ENCODE measurements at places on chromosomes 6 and 20.

GRCh38 chr6:161636882-161637430 is 363.1 kb upstream of the AGPAT4 start:
- no peak for DNase-seq

- no peak for DNase-seq
Observed at GRCh38 chr20:58072695-58073671, 155.5 kb downstream of the ANKRD60 start.

DNA sequence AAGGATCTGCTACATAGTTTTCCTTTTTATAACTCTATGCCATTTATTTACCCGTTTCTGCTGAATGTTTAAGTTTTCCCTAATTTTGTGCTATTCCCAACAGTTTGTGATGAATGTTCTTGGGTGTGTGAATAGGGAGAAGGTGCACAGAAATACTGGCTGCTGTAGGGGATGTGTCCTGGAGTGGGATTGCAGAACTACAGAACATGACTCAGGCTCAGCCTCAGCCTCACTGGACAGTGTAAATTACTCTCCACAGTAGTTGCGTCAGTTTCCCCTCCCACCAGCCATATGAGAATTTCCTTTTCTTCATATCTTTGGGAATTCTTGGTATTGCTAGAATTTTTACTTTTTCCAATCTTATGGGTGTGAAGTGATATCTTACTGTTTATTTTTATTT is 57.0 kb downstream of the SLX4IP start:
- DNase-seq, result no peak

- DNase-seq, result no peak
Observed at GRCh38 chr6:43240950-43241349, 2.3 kb upstream of the TTBK1 start.

DNA sequence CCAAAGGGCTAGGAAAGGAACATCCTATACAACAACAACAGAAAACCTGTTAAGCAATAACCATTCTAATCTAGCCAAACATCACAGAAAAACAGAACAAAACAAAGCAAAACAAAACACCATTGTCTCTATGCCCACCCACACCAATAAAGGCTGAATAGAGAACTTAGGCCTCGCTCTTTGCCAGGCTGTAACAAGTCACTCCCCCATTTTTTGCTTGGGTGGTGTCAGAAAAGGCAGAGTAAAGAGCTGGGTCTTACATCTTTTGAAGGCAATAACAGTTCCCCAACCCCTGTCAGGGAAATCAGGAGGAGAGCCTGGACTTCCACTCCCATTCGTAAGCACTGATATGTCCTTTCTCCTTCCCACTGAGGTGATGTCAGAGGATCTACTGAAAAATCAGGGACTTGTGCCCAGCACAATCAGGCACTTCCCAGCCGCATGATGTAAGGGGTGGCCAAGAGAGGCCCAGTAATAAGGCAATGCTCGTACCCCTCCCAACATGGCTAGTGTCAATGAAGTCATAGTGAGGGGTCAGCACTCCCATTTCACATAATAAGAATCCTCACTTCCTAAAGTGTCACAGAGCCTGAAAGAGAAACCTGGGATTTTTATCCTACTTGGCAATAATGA is 31.0 kb downstream of the THEMIS start:
- no peak for DNase-seq

DNA sequence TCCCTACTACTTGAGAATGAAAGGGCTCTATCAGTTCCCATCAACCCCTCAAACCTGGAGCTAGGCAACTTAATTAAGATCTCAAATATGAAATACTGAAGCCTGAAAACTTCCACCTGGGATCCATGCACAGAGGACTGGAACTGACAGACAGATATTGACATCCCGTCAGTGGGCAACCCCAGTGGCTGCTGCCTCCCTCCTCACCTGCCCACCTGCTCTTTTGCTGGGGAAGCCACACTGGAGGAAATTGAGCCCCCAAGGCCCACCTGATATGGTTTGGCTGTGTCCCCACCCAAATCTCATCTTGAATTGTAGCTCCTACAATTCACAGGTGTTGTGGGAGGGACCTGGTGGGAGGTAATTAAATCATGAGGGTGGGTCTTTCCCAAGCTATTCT is 192.8 kb downstream of the LRFN2 start:
- no peak for DNase-seq

- peak; percentile 43 for DNase-seq
Observed at GRCh38 chr6:144013486-144013909, 5.4 kb upstream of the PLAGL1 start.

- no peak for DNase-seq
Observed at GRCh38 chr6:105739764-105740163, 336.9 kb upstream of the PREP start.

- no peak for DNase-seq
Observed at GRCh38 chr6:6256886-6257285, 63.6 kb downstream of the F13A1 start.

- no peak for DNase-seq
Observed at GRCh38 chr6:17902974-17903373, 84.5 kb downstream of the KIF13A start.

DNA sequence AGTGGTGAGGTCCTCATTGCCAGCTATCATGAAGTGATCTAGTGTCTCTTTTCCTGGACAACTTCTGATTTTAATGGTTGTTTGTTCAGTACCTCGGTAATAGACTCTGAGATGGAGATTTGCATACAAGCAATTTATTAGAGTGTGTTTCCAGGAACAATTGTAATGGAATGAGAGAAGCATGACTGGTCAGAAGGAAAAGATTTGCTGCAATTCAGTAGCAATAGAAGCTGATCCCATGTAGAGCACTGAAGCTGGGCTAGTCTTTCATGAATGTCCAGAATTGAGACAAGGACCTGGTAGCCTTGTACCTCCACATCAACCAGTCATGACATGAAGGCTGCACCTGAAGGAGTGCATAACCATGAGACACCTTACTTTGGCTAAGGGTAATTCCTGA is 526.5 kb downstream of the NKAIN2 start:
- DNase-seq, result no peak

- DNase-seq, result no peak
Observed at GRCh38 chr20:49287555-49288249, 9.8 kb upstream of the ZNFX1 start.

- DNase-seq, result no peak
Observed at GRCh38 chr6:124670801-124671200, 291.4 kb upstream of the RNF217 start.

DNA sequence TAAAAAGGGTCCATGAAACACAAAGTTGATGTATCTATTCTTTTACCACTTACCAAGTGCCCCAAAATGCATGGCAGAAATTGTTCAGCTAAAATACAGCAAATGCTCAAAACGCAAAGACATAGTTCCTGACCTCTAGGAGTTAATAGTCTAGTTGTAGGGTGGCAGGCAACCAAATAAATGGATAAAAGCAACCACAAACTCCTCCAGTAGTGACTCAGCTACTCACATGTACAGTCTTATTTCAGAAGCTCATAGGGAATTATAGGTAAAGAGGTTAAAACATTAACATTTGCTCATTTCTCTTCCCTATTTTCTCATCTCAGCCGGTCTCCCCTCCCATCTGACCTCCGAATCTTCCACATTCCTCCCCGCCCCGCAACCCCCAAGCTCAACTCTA is 143.9 kb upstream of the INSM1 start:
- no peak for DNase-seq

GRCh38 chr20:44772636-44773035 is 27.0 kb downstream of the KCNK15 start:
- no peak for DNase-seq

- DNase-seq, result no peak
Observed at GRCh38 chr6:136550045-136550329, 235 bp downstream of the MAP7 start.

GRCh38 chr6:162306616-162307015 is 420.9 kb downstream of the PRKN start:
- no peak for DNase-seq

DNA sequence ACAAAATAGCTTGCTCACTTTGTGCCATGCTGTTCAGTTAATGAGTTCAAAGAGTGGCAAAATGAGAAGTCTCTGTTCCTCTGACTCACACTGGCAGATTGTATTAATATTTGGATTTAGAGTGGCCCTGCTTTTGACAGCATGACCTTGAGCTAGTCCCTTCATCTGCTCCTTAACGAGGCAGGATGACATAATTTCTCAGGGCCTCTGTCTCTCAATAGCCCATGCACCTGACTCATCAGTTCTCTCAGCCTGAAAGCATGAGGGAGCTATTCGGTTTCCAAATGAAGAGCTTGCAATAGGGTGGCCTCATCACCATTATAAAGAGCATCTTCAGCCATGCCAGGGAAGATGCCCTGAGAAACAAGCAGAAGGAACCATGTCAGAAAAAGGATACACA is 38.2 kb downstream of the CAP2 start:
- DNase-seq, result no peak

GRCh38 chr6:28802417-28803336 is 121.1 kb downstream of the TRIM27 start:
- DNase-seq, result no peak

GRCh38 chr6:141056945-141057625 is 1075.6 kb upstream of the GJE1 start:
- no peak for DNase-seq
